ENCODE measurements at places on chromosomes 3 and 15. TPM values are rescaled to one million over a fixed set of nuclear protein-coding genes. Genes with fewer than 3 reads are reported as not detected.

The TF gene
- 0.58 TPM for total RNA-seq

The MB21D2 gene
- 1.6 TPM for total RNA-seq

The WDR82 gene
- 48.6 TPM for total RNA-seq

The CPNE9 gene
- total RNA-seq, result 0.14 TPM

The CKMT1A gene
- total RNA-seq, result 0.54 TPM

The CFAP161 gene
- 3.6 TPM for total RNA-seq

The COL6A6 gene
- total RNA-seq, result 0.49 TPM

The KLHL6 gene
- total RNA-seq, result 1.6 TPM

The NLGN1 gene
- 58.0 TPM for total RNA-seq

The KNL1 gene
- 1.0 TPM for total RNA-seq

The TATDN2 gene
- 19.0 TPM for total RNA-seq

The RFX7 gene
- 15.7 TPM for total RNA-seq

The SHQ1 gene
- total RNA-seq, result 12.3 TPM

The ANAPC13 gene
- total RNA-seq, result 96.8 TPM

DNA sequence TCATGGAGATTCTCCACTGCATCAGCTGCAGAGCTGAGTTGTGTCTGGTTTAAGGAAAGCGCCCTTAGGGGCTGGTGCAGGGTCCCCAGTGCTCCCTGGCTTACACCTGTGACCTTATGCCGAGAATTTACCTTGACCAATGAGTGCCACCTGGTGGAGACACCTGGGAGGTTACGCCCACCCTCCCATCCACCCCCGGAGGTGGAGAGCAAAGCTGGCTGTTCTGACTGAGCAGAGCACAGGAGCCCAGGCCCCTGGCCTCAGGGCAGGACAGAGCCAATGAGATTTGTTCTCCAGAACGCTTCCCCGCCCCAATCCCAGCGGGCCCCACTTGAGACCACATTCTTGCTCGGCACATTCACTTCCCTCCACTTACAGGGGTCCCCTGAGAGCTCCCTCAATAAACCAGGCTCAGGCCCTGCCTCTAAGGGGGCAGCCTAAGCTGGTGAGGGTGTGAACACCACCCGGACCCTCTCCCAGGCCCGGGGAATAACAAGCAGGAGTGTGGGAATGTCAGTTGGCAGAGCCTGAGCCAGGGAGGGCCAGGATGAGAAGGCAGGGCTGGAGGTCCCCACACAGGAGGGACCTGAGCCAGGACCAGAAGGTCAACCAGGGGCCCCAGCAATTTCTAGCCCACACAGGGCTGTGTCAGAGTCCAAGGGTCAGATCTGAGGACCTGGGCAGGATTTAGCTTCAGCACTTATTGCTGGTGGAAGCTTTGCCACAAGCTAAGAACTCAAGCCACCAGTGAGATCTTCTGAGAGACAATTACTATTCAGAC is 117.1 kb downstream of the TPRA1 start:
- ATAC-seq, result peak; percentile 38

GRCh38 chr15:49747340-49747739 is 126.5 kb downstream of the DTWD1 start:
- ATAC-seq, result no peak

GRCh38 chr3:62335196-62335595 is 38.2 kb downstream of the FEZF2 start:
- ATAC-seq, result no peak

GRCh38 chr3:87267953-87268645 is 8.3 kb downstream of the POU1F1 start:
- ATAC-seq, result no peak

GRCh38 chr3:128144512-128145187 is 8.6 kb upstream of the EEFSEC start:
- no peak for ATAC-seq

- ATAC-seq, result no peak
Measured at GRCh38 chr3:6254490-6254889, 606.4 kb upstream of the GRM7 start.

DNA sequence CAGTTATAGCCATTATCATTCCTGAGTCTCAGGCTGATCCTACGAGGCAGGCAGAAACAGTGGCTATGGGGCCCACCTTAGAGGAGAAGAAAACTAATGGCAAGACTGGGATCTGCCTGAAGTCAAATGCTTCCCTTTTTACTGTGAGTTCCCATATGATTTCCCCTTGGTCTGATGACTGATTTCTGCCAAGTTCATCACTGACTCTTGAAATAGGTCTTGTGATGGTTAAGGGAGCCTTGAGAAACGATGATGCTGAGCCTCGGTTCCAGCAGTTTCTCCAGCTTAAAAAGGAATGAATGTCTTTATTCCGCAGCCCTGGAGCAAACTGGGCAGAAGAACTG is 29.4 kb upstream of the LDHAL6B start:
- no peak for ATAC-seq

DNA sequence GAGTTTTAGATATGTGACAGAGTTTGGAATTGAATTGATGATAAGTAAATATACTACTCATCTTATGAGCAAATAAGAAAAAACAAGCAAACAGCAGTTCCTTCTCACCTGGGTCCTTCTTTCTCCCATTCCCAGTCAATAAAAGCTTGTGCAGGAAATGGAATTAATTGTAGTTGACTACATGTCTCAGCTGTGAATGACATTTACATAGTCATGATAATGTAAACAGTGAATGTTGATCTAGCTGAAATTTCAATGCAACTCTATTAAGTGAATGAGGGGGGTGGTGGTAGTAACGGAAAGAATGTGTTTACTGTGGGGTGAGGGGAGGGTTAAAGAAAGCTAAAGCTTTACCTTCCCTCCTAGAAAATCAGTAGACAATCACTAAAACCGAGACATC is 76.2 kb downstream of the NFKBIZ start:
- ATAC-seq, result peak; percentile 74

- ATAC-seq, result no peak
Measured at GRCh38 chr15:101667881-101668280, 15.7 kb upstream of the TM2D3 start.

GRCh38 chr15:25245801-25246622 is 192.8 kb downstream of the UBE3A start:
- ATAC-seq, result no peak

GRCh38 chr15:25960273-25960672 is 97.1 kb upstream of the ATP10A start:
- no peak for ATAC-seq

DNA sequence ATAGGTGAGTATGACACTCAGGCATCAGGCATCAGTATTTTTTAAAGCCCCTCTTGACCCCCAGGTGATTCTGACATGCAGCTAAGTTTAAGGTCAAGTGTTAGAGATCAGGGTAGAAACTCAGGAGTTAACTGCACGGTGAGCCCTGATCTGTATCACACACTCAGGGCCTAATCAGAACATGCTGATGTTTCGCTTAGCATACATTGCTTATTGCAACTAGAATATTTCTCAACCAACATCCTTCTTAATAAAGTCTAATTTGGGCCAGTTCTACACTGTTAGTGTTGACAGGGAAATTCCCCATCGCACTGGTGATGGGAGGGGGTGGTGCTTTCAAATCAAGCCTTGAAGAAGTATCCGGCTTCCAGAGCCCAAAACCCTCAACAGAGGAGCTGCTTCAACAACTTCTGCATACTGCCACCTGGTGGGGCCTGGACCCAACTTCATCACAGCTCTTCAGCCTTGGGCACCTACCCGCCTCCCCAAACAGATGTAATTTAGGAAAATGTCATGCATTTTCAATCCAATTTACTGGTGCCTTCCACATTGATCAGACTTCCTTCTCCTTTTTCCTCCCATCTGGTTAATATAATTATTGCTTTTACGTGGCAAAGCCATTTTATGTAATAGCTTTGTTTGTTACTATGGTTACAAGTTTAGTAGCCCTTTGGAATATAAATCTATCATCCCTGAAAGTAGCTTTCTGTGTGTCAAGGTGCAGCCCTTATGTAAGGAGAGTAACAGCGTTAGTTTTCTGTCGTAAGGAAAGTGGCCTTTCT is 312.2 kb downstream of the RORA start:
- peak; percentile 86 for ATAC-seq

DNA sequence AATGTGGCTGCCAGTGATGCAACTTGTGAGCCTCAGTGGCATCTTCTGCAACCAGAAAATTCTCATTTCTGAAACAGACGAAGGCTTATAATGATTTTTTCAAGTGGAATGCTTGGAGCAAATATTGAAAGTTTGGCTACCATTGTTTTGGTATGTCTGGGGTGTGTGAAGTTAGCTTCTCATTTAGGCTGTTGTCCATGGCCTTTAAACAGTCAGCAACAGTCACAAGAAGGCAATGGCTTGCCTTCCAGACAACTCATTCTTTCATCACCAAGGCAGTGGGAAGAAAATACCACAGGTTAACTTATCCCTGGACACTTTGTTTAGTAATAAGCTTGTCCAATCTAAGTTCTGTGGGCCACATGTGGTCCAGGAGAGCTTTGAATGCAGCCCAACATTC is 4.7 kb upstream of the BNC1 start:
- ATAC-seq, result no peak

- no peak for ATAC-seq
Measured at GRCh38 chr3:48915296-48915695, 3.3 kb upstream of the ARIH2 start.

- peak; percentile 35 for ATAC-seq
Measured at GRCh38 chr15:96353930-96354730, 23.6 kb downstream of the NR2F2 start.

DNA sequence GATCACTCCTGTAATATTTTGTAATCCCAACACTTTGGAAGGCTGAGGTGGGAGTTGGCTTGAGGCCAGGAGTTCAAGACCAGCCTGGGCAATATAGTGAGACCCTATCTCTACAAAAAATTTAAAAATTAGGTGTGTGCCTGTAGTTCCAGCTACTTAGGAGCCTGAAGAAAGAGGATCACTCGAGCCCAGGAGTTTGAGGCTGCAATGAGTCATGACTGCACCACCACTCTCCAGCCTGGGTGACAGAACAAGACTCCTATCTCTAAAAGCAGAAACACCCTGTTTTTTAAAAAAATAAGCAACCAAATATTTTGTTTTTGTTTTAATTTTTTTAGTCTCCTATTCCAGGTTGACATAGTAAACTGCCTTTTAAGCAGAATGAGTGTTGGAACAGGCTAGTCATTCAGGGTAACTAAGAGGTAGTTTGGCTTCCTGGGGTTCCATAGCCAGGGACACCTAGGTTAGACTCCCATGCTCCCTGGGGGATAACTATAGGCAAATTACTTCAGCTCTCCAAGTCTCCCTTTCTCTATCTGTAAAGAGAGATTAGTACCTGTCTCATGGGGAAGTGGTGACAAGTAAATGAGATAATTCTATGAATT is 114.6 kb upstream of the C15orf61 start:
- ATAC-seq, result no peak

GRCh38 chr15:41169086-41169485 is 53.0 kb upstream of the INO80 start:
- no peak for ATAC-seq

GRCh38 chr3:60053526-60054265 is 1003.9 kb upstream of the CFAP20DC start:
- no peak for ATAC-seq

DNA sequence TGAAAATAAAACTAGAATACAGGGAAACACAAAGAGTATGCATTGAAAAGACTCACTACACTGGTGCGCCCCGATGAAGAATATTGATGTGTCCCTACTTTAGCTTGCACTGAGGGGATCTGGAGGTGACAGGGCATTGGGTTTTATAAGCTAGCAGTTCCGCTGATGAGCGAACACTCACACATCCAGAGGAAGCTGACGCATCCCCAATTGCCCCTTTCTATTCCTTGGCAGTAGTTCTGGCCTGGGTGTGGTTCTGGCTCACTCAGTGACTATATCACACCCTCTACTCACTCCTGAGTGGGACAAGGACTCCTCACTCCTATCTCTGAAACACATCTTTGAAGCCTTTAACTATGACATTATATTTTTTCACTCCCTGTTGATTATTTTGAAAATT is 71.0 kb downstream of the B3GNT5 start:
- ATAC-seq, result no peak

DNA sequence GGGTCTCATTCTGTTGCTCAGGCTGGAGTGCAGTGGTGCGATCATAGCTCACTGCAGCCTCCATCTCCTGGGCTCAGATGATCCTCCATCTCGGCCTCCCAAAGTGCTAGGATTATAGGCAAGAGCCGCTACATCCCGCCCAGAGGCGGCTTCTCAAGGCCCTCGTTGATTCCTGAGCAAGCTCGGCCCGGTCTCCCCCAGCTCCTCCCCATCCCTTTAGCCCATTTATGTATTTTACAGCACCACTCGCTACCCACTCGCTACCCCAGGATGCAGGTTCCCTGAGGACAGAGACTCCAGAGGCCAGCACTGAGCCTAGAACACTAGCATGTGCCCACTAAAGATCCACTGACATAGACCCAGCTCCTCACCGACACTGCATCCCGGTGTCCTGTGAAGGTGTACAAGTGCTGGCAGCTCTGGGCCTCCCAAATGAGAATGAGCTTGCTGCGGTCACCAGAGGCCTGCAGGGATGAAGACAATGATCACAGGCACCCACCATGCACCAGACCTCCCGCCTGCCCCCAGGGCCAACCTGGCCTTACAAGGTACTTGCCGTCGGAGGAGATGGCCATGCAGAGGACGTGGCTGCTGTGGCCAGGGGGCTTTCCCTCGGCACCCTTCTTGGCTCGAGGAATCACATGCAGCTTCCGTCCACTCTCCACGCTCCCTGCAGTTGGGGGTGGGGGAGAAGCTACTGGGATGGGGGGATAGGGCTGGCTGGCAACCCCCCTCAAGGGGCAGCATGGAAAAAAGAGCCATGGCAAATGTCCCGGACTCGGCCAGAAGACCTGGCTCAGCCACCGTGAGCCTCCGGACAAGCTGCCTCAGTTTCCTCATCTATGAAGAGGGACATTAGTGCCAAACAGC is 5.6 kb downstream of the RRP9 start:
- no peak for ATAC-seq

DNA sequence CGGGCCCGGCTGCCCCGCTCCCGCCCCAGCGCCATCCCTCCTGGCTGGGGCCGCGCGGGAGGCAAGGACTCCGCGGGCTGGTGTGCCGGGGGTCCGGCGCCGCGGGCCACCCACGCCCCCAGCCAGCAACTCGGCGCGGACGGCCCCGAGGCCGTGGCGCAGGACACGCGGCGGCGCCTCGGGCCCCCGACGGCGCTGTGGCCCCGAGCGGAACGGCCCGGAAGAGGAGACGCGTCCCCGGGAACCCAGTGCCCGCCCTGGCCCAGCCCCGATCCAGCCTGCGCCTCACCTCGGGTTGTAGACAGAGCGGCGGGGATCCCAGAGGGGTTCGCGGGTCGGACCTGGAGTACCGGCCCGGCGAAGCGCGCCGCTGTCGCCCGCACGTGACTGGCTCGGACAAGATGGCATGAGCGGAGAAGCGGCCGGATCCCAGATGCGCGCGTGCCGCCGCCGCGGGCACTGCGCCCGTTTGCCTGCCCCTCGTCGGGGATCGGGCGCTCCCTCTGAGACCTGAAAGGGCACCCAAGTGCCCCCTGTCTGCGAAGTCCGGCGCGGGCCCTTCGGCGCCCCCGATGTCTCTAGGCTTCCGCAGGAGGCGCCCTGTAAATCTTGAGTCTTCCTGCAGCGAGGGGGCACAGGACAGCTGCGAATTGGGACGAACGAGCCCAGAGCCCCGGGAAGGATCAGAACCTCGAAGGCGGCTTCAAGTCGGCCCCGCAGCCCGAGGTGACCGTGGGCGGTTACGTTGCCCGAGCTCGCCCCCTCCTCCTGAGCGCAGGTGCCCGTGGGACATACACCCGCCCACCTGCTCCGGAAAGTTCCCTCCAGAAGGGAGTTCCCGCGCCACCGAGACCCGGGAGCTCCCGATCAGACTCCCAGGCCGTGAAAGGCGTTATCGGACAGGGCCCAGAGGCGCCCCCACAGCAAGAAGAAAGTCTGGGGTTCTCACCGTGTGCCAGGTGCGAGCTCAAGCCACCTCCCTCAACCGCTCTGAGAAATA is 598 bp upstream of the SFMBT1 start:
- ATAC-seq, result peak; percentile 35
